NCI-H446 (cell line): ENCODE measurements at places on chromosomes 2 and 18.
A peak's percentile ranks its signal among the peaks of the same experiment; 100 is the strongest.

DNA sequence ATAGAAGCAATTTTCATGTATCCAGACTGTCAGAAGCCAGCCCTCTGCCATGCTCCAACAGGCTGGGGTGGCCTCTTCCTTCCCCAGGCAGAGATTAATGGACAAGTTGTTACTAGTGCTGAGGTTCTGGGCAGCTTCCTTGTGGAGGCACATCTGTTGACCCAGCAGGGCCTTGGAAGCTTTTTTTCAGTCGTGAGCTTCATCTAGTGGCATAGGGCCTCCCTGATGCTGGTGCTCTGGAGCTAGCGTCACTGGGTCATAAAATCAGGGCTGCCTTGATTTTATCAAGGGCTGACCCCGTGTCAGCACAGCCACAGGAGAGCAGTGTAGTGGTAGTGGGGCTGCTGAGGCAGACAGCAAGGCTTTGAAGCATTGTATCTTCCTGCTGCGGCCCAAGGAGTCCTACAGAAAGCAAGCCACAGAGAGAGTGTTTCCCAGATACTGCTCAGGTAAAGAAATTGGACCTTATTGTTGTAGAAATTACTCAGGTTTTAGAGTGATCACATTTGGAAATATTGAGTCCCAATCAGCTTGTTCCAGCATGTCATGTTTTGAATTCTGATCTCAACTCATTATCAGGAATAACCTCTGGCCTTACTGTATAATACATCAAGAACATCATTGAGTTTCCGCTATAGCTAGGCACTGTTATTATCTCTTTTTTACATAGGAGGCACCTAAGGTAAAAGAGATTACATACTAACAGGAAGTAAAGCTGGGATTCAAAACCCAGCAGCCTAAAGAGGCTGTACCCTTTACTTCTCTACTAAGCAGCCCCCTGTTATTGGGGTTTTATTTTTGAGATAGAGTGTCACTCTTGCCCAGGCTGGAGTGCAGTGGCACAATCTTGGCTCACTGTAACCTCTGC is 92.3 kb upstream of the ALPP start:
- DNase-seq: no peak

- DNase-seq: no peak
Measured at GRCh38 chr2:23654756-23655155, 269.8 kb downstream of the KLHL29 start.

DNA sequence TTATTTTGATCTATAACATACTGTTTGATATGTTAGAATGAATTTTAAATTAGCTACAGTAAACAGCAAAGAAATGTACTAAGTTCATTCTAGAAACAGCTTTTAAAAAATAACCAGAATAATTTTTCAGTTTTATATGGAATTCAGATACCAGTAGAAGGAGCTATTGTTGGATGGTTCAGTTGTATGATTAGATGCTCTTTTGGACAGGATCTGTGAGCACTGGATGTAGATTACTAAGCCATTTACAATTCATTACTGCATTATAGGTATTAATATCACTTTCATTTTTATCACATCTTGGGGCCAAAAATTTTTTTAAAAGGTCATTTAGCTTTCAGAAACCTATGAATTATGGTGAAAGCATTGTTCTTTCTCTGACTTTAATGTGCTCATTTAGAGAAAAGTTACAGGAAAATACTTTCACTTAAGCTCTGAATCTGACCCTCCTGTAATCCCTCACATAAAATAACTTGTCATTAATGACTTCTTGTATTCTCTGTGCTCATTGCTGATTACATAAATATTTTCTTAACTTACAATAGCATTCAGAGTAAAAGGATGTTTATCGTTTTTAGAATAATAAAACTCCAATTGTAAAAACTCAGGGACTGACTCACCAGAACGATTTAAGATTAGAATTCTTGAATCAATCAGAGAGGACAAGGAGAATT is 750.2 kb downstream of the SLC4A3 start:
- DNase-seq: no peak

DNA sequence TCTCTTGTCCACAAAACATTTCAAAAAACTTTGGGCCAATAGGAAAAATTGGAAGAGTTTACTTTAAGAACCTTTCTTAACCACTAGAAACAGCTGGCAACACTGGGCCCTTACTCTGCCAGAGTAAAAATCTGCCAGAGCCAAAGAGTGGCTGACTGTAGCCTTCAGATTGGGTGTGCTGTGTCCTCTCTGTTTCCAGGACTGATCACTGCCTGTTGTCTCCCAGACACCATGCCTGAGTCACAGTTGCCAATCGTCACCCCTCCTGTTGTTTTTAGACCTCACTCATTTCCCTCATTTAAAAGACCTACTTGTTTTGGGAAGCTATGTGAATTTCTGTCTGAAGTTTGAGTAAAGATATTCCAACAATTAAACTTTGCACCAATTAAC is 159.1 kb downstream of the PPP1R1C start:
- DNase-seq: peak; percentile 2

DNA sequence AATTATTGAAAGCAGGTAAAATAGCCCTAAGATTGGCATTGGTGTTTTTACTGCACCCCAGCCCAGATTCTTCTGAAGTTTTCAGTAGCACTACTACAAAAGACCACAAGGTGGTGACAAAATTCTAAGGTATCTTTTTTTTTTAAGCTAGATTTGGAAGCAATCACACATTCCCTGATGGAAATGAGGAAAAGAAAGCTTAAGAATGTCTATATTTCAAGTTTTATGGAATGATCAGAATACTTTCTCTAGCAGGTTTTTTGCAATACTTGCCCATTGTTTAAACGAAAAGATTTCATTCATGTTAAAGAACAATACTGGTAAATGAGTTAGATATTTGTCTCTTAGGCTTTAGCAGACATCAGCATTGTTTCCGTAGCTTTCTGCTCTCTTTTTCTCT is 32.1 kb upstream of the ZNF638 start:
- peak; percentile 3 for DNase-seq

DNA sequence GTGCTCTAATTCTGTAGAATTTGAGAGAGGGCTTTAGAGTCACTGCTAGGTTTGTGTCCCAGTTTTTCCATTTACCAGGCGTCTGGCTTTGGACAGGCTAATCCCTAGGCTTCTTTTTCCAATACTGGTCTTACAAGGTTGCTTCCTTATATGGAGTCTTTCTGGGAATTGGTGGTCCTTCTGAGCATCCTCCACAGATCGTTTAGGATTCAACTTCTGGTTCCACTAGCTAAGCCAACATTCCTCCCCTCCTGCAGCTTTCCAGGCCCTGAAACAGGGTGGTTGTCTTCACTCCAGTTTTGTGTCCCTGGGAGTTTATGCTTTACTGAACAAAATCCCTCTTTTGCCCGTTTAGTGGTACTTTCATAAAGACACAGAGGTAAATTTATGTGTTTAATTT is 170.6 kb downstream of the CERS6 start:
- no peak for DNase-seq

DNA sequence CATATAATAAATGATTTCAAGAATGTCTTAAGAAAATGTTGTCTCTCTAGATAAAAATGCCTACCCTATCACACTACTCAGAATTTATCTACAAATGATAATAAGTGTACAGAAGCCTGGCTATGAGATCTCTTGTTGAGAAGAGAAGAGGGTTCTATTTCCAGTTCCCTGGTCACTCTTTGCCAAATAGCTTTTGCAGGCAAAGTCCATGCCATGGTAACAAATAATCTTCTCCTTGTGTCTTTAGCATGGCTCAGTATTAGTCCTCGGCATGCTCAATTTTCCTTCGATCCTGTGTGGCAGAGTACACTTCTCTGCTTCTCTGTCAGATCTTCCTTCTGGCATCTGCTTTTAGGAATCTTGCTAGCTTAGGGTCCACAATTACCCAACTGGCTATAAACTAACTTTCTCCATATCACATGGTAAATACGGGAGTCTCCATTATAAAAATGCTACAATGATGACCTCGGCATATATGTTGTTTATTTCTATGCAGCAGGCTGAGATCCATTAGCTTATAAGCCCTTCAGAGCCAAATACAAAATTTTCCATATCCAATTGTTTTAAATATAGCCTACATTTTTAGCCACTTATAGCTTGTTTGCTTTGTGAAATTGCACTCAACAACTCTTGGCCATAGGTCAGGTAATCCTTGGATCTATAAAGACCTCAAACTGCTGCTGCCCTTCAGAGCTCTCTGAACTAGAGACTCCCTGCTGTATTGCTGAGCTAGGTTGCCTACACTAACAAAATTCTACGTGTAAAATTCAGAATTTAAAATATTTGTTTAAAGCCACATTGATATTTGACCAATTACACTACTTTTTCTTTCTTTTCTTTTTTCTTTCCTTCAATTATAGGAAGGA is 157.5 kb downstream of the FSIP2 start:
- no peak for DNase-seq

DNA sequence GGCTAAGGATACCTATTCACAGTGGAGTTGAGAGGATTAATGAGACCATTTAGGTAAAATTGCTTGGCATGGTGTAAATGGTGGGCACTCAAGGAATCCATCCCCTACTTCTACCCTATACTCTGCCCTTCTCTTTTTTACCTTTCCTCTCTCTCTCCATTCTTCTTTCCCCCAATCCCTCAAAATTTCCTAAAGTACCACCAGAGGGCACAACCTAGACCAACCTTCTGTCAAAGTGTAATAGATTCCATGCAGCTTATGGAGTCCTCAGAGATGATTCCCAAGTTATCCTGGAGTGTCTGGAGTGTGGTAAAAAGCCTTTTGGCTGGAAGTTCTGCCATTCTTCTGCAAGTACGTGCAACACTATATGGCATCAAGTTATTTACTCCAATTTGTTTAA is 33.0 kb upstream of the CCDC195 start:
- no peak for DNase-seq

- DNase-seq: no peak
Measured at GRCh38 chr2:192267484-192267883, 72.8 kb upstream of the TMEFF2 start.

DNA sequence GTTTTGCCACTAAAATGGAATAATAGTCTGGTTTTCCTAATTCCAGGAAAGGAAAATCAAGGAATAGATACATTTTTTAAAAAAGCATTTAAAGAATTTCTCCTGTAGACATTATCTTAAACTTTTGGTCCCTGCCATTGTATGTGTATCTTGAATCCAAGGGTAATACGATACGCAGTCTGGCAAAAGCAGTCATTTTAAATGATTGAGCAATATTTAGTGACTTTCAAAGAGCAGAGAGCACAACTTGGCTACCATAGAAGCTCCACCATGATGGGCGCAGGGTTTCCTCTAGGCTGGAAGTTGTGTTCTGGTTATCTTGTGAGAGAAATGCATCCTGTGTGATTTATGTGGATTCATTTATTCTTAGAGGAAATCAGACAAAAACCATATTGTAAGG is 92.9 kb downstream of the NEDD4L start:
- DNase-seq: no peak

GRCh38 chr18:35073186-35074105 is 32.2 kb downstream of the MAPRE2 start:
- no peak for DNase-seq

DNA sequence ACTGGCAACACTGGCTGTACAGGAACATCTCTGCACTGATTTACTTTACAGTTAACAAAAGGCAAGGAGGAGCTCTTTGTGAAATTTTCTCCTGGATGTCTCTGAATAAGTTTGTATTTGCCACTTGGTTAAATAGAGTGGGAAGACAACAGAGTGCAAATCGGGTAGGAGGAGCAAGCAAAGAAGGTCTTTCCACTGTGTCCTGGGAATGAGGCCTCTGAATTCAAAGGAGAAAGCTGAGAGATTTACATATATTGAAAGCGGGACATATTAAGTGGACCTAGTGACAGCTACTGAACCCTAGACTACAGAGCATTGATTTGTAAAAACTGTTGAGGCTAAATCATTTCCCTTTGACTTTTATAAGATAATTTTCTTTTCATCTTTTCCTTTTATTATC is 117.4 kb upstream of the CHRNA1 start:
- DNase-seq: no peak

GRCh38 chr2:149885946-149886345 is 298.4 kb upstream of the MMADHC start:
- no peak for DNase-seq

- no peak for DNase-seq
Measured at GRCh38 chr2:121092095-121092494, 192.9 kb downstream of the TFCP2L1 start.

GRCh38 chr2:106144621-106145331 is 49.3 kb downstream of the UXS1 start:
- DNase-seq: no peak

DNA sequence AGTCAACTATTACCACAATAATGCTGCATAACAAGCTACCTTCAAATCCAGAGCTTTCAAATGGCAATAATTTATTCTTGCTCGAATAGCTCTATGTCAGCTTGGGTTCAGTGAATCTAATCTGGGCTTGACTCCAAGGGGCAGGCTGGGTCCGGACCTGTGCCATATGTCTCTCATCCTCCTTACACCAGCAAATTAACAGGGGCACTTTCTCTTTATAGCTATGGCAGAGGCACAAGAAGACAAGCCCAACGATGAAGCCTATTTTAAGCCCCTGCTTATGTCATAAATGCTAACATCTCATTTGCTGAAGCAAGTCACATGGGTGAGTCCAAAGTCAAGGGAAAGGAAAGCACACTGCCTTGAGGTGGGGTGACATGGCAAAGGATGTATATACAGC is 13.3 kb upstream of the ZNF521 start:
- peak; percentile 54 for DNase-seq

- no peak for DNase-seq
Measured at GRCh38 chr18:23569299-23570063, 16.8 kb downstream of the NPC1 start.
